ENCODE measurements at places on chromosomes 4 and X.

GRCh38 chr4:136424052-136424451 is 1108.2 kb downstream of the PCDH18 start:
- DNase-seq: no peak

GRCh38 chrX:68146054-68146453 is 287.2 kb downstream of the OPHN1 start:
- DNase-seq: peak; percentile 31

- peak; percentile 89 for DNase-seq
Measured at GRCh38 chr4:141058591-141059512, 74.4 kb downstream of the RNF150 start.

- no peak for DNase-seq
Measured at GRCh38 chr4:13529128-13529919, 15.0 kb downstream of the NKX3-2 start.

DNA sequence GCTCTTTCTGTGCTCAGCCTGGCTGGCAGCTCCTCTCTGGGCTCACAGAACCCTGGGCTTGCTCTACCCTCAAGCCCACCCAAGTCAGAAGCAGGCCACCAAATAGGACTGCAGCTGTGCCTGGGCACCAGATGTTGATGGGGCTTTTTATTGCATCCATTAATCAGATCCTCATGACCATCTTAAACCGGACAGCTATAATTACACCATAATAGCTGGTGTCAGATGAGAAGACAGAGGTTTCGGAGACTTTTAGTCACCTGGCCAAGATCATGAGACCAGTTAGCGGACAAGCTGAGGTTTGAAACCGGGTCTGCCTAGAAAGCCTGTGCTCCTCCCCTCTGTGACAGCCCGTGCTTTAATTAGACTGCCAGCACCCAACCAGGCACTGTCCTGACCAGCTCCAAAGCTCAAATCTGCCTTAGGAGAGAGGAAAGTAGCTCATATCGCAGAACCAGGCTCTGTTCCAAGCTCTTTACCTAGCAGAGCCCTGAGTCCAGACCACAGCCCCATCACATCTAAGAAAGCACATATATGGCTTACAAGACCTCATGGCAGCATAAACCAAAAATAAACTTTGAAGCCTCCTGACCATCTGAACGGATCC is 88.9 kb downstream of the JAKMIP1 start:
- DNase-seq: no peak

- DNase-seq: peak; percentile 65
Measured at GRCh38 chr4:110622841-110623717, at the start of gene PITX2. Gene PITX2, minus strand, starts transcription at chr4:110623077. Its CDS starts 617 bp downstream, at chr4:110622460.

GRCh38 chr4:102598086-102598761 is 97.1 kb downstream of the NFKB1 start:
- DNase-seq: peak; percentile 64

GRCh38 chrX:112677167-112677566 is 2.6 kb downstream of the LHFPL1 start:
- peak; percentile 14 for DNase-seq

DNA sequence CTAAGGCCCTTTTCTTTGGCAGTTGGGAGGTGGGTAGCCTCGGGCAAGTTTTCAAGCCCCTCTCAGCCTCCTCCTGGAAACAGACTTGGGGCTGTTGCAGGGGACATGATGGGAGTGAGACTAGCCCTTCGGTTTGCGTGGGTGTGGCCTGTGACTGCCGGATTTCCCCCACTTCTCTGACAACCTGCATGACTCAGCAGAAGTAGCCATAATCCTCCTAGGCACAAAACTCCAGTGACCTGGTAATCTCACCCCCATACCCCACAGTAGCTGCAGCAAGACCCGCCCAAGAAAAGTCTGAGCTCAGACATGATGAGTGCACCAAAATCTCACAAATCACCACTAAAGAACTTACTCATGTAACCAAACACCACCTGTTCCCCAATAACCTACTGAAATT is 433.7 kb upstream of the AMOT start:
- no peak for DNase-seq

GRCh38 chr4:4861390-4862018 is 2.0 kb downstream of the MSX1 start:
- DNase-seq: no peak

- no peak for DNase-seq
Measured at GRCh38 chr4:158861766-158862165, 92.9 kb downstream of the FNIP2 start.

GRCh38 chr4:94641702-94642560 is 115.8 kb upstream of the BMPR1B start:
- peak; percentile 84 for DNase-seq

- no peak for DNase-seq
Measured at GRCh38 chr4:3183008-3183407, 66.0 kb upstream of the MSANTD1 start.

GRCh38 chr4:82905205-82905604 is 4.7 kb downstream of the THAP9 start:
- peak; percentile 57 for DNase-seq

DNA sequence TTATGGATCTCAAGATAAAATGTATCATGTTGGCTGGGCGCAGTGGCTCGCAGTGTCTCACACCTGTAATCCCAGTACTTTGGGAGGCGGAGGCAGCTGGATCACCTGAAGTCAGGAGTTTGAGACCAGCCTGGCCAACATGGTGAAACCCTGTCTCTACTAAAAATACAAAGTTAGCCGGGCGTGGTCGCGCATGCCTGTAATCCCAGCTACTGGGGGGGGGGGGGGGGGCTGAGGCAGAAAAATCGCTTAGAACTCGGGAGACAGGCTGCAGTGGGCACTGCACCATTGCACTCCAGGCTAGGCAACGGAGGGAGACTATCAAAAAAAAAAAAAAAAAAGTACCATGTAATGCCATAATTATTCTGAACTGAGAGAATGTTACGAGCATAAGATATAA is 2.1 kb downstream of the RBMX start:
- DNase-seq: no peak

DNA sequence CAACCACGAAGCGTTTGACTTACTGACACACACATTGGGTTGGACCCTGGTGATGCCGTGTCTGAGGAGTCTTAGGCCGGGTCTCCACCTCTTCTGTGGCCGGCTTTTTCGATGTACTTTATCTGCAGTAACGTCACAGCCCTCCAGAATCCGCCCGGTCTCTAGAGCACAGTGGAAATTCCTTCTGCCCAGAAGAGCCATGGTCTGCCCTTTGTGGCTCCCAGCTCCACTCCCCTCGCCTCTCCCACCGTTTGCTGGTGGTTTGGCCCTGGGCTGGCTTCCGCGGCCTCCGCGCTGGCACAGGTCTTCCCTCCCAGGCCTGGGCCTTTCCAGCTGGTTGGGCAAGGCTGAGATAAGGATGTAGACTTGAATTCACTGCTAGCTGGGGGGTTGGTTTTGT is 4.3 kb downstream of the MAEA start:
- peak; percentile 79 for DNase-seq

GRCh38 chrX:13774696-13775095 is 40.1 kb downstream of the OFD1 start:
- DNase-seq: no peak

- no peak for DNase-seq
Measured at GRCh38 chr4:81808011-81808672, 336.4 kb upstream of the RASGEF1B start.

DNA sequence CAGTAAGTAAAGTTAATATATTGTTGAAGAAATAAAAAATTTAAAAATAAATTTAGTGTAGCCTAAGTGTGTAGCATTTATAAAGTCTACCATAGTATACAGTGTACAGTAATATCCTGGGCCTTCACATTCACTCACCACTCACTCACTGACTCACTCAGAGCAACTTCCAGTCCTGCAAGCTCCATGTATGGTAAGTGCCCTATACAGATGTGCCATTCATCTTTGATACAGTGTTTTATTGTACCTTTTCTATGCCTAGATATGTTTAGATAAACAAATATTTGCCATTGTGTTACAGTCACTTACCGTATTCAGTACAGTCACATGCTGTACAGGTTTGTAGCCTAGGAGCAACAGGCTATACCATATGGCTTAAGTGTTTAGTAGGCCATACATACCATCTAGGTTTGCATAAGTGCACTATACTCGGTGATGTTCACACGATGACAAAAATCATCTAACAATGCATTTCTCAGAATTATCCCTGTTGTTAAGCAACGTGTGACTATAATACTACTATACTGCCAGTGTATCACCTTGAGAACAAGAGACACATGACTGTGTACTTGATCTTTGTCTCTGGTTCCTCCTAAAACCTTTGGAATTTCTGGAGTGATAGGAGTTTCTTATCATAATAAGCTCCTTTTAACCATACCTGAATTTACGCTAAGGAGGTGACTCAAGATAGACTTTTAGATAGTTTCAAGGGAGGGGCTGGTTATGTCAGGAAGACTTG is 25.8 kb upstream of the SEPTIN11 start:
- no peak for DNase-seq

- no peak for DNase-seq
Measured at GRCh38 chrX:790041-790506, 159.5 kb downstream of the SHOX start.

GRCh38 chr4:163003979-163004378 is 162.7 kb downstream of the NAF1 start:
- DNase-seq: no peak

DNA sequence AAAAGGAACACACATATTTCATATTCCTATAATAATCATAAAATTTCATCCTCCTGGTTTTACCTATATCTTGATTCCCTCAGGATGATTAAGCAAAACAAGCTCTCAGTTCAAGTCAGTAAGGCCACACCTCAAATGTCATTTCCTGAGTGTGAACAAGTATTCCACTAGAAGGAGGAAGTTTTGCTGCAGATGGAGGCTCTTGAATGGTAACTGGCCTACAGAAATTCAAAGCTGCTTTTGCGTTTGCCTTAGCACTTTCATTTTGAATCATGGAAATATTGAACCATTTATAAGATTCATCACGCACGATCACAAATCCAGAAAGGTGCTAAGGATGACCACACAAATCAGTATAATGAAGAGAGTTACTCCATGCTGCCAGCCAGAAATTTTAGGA is 254.4 kb upstream of the CXXC4 start:
- DNase-seq: no peak

DNA sequence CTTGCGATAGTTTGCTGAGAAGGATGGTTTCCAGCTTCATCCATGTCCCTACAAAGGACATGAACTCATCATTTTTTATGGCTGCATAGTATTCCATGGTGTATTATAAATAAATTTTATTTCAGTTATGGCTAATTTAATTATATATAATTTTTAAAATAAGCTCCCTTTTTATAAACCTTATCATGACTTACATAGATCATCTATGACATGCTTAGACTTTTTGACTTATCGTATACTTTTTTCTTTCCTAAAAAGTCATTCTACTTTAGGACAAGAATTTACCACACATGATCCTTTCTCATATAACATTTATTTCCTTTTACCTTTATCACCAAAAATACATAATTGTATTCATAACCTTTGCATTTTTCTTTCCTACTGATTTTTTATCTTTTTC is 376.5 kb downstream of the CCSER1 start:
- no peak for DNase-seq

DNA sequence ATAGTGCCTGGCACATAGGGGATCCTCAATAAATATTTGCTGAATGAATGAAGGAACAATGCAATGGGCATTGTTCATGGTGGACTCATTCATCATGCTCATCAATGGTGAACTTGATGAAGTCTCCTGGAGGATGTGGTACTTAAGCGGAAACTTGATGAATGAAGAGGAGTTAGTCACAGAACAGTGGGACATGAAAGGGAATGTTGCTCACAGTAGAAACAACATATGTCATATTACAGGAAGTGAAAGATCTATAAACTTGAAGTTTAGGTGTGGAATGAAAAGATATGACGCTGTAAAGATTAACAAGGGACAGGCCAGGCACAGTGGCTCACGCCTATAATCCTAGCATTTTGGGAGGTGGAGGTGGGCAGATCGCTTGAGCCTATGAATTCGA is 224.1 kb downstream of the PPP3CA start:
- peak; percentile 49 for DNase-seq

GRCh38 chr4:122746485-122746965 is 14.0 kb downstream of the BBS12 start:
- DNase-seq: no peak

DNA sequence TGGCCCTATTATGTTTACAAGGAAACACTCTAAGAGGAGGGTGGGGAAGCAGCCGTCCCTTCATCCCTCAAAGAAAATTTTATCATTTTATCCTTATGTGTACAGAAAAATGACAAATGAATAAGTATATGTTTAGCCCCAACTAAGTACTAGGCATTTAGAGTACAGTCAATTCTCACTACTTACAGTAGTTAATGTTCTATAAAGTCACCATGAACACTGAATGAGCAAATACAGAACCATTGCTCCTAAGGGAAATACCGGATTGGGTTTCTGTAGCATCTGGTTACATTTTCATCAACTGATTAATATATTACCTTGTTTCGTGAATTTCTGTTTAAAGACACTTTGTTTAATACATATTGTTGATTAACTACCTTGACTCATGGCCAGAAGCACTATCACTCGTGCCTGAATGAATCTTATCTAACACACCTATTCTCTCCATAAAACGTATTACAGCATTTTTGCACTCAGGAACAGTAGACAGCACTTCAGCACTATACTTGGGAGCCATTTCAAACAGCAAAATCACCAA is 109.3 kb downstream of the ASB9 start:
- no peak for DNase-seq

GRCh38 chr4:127463883-127464282 is 168.9 kb upstream of the INTU start:
- DNase-seq: no peak

- peak; percentile 92 for DNase-seq
Measured at GRCh38 chr4:24105327-24106038, 215.6 kb upstream of the PPARGC1A start.

DNA sequence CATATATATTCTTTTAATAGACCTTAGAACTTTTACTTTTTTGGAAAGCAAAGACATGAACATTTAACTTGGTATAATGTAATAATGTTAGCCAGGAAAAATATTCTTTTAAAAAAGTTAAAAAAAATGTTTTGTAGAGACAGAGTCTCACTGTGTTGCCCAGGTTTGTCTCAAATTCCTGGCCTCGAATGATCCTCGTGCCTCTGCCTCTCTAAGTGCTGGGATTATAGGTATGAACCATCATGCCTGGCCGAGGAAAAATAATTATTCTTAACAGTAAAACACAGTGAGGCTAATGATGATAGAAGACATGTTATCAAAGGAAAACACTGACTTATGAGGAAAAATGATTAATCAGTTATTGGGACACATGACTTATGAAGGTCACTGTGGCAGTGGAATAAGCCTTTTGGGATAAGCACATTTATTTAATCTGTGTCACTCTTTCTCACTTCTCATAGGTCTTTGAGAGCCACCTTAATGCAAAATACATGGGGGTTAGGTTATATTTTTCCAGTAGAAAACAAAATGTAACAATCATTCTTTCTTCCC is 6.0 kb upstream of the BMP2K start:
- DNase-seq: no peak
